ENCODE measurements at places on chromosomes 4 and X.

GRCh38 chr4:103753868-103754653 lies 34.3 kb upstream of the TACR3 start:
- no peak for DNase-seq

- no peak for DNase-seq
Observed at GRCh38 chrX:115949900-115950822, 220.4 kb upstream of the AGTR2 start.

GRCh38 chr4:170698334-170698733 lies 608.6 kb upstream of the AADAT start:
- no peak for DNase-seq

GRCh38 chrX:30153175-30153880 lies 62.0 kb upstream of the MAGEB2 start:
- DNase-seq = no peak

- DNase-seq = no peak
Observed at GRCh38 chr4:121278811-121279368, 101.9 kb downstream of the QRFPR start.

DNA sequence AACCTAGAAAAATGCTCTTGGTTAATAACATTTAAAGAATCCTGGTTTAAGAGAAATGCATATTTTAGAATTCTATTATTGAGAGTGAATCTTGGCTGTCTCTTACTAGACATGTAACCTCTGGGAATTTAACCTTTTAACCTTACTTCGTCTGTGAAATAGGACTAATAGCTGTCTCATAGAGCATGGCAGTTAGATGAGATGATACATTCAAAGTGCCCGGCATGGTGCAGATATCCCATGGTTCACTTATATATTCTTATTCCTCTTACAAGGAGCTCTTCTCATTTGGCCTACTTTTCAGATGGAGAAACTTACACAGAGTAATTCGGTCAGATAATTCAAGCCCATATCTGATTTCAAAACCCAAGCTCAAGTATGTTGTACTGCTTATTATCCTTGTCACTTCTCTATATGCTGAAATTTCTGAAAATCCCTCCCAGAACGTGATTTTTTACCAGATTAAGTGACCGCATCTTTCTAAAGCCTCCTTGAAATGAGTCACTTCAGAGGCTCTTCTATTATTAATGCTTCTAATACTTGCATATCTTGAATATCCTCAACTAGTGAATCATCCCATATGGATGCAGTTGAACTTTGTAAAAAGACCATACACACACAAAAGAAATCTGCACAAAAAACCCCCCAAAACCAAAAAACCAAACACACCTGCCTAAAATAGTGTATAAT lies 4.9 kb downstream of the CDKN2AIP start:
- DNase-seq = no peak

DNA sequence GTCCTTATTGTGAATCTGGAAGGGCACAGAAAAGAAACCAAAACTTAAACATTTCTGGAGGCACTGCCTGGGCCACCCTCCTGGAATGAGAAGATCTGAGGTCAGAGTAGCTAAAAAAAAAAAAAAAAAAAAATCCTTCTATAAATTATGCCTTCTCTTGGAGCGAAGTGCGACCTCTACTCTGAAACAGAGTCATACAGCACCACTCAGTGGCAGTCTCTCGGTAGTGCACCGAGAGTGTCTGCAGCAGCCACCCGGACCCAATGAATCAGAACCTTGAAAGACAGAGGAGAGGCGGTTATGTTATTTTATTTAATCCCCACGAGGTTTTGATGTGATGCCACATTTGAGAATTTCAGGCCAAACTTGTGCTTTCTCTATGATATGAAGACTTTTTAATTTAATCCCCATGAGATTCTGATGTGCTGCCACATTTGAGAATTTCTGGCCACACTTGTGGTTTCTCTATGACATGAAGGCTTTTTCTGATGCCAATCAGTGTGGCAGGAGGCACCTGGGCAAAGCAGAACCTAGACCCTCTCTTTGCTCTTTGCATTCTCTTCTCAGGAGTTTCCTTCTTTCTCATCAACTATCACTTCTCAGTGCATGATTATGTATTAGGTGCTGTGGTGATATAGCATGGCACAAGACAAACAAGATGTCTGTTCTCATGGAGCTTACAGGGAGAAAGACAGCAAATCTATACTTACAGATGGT lies 5.6 kb upstream of the CT47C1 start:
- no peak for DNase-seq

DNA sequence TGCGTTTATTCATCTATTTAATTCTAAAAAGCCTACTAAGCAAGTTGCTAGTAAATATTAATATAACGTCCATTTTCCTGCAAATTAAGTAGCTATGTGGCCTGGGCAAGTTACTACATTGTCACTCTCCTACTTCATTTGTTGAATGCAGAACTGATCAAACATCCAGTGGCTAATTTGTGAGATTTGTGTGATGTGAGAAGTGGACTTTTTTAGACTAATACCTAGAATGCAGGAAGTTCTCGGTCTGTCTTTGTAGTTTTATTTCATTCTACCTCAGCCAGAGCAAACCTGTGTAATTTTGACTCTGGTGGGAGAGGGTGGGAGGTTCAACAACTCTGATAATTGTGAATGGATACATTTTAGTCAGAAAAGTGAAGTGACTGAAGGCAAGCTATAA lies 840 bp downstream of the GUF1 start:
- no peak for DNase-seq

- no peak for DNase-seq
Observed at GRCh38 chrX:66203114-66203513, 39.1 kb downstream of the HEPH start.

DNA sequence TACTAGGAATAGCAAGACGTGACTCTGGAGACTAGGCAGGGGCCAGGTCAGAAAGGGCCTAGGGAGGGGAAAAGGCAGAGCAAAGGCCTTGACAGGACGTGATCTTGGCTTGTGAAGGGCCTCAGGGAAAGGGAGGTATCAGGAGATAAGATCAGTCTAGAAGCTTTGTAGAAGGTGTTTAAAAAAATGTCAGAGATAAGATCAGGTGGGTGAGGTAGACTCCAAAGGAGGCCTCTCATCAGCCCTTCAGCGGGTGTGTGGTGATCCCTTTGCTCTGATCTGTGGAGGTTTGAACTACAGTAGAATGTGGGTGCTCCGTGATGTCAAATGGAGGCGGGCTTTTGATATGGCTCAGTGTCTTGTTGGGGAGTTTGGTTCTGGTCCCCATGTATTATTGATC lies 78.8 kb upstream of the PRPS1 start:
- DNase-seq = no peak

DNA sequence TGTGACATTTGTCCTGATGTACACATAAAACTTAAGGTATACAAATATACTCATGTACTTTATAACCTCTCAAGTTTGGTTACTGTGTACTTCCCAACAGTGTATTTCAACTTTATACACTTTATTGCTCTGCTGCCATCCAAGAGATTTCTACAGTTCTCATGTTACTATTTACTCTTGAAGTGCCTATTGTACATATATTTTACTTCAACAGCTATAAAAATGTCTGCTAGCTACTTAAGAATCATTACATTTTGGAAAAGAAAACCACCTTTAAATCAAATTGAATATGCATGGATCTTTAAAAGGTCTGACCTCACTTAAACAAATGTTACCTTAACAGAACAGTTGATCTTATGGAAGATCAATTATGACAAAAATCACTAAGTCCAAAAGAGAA lies 1056.4 kb downstream of the ADGRL3 start:
- no peak for DNase-seq

DNA sequence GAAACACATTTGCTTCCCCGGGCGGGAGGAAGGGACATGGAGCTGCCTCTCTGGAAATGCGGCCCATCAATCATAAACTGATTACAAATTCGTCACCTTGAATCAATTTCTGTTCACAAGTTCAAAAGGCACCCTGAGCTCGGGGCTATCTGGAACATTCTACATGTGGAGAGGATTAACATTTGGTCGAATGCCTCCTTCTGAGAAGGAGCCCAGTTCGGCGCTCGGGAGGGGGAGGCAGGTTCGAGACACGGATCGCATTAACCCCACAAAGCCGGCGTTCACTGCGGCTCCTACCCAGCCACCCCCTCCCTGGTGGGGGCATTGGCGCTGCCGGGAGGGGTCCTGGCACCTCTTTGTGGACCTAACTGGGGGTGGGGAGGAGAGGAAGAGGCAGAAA lies 108.0 kb downstream of the CPZ start:
- DNase-seq = no peak

- no peak for DNase-seq
Observed at GRCh38 chrX:8194216-8194615, 23.1 kb upstream of the VCX2 start.

- DNase-seq = no peak
Observed at GRCh38 chr4:40283968-40284367, 51.2 kb upstream of the CHRNA9 start.

- no peak for DNase-seq
Observed at GRCh38 chr4:75325318-75325979, 188.8 kb downstream of the RCHY1 start.

- DNase-seq = no peak
Observed at GRCh38 chr4:121655320-121656268, 41.2 kb downstream of the ANXA5 start.
